Cortex of kidney (tissue), 1 donor: ENCODE measurements at places on chromosomes 13 and 19.

DNA sequence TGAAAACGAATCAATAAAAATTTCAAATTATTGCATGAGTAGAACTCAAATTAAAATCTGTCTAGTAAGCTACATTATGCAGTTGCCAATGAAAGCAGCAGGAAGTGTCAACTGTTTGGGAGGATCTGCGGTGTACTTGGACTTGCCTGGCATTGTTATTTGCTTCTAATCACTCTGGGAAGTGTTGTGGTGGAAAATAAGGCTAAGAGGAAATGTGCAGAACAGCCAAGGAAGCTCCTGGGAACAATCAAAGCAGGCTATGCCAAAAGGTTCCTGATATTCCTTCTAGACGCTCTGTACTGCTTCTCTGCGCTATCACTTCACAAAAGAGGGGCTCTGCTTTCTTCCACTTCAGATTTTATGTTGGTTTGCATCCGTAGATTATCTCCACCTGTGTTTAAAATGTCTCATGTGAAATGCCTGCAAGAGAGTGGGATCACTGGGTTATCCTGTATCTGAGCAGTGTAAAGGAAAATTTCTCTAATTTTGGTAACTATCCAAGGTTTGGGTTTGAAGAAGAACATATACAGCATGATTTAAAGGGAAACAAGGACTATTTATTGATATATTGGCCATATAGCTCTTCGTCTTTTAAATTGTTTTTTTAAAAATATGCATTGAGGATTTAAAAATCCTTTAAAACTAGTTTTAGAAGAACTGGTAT is 182.7 kb upstream of the CSNK1A1L start:
- DNase-seq = no peak

- no peak for DNase-seq
Measured at GRCh38 chr13:109790942-109791605, 4.7 kb upstream of the IRS2 start.

DNA sequence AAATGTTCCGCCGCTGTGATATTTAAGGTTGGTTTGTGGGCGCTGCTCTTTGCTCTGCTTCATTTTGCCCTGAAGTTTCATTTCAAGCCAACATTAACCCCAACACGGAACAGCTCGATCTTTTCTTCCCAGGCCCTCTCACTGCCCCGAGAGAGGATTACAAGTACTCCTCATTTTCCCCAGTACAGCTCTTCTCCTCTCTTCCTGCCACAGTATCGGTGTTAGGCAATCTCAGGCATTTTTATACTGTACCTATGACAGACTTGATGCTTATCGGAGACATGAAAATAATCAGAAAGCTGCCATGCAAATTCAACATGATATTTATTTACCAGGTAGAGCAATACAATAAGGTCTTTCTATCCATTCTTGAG is 1.3 kb upstream of the EDNRB start:
- DNase-seq = no peak

DNA sequence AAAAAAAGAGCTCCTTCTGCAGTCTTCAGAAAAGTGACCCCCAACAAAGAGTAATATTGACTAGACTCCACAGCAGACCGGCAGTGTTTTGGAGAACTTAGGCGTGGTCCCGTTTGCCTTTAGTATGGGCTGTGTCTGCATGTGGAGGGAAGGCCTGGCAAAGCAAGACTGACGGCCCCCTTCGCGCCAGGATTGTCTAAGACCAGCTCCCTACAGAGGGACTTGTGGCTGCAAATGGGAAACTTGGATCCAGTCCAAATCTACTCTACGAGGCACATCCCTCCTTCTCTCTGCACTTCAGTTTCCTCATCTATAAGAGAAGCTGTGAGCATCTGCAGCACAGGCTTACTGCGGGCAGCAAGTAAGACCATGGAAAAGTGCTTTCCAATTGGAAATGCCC is 350.0 kb downstream of the ZNF536 start:
- DNase-seq = no peak

GRCh38 chr13:73429701-73430100 is 370.9 kb downstream of the KLF5 start:
- no peak for DNase-seq

- no peak for DNase-seq
Measured at GRCh38 chr13:32838945-32839344, 177.3 kb upstream of the KL start.

DNA sequence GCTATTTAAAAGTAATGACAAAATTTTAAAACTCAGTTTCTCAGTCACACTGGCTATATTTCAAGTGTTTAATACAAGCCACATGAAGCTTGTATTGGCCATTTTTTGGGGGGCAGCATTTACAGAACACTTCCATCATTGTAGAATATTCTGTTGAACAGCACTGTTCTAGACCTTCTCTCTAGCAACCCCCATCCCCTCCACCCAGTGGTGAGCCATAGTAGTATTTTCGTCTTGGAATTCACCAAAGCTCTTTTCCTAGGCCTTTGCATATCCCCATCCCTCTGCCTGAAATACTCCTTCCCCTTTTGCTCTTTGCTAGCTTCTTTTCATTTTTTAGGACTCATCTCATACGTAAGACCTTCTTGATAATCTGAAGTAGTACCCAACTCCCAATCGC is 99.5 kb downstream of the ZC3H13 start:
- no peak for DNase-seq

GRCh38 chr19:34881982-34882381 is 44.7 kb upstream of the ZNF30 start:
- DNase-seq = no peak

DNA sequence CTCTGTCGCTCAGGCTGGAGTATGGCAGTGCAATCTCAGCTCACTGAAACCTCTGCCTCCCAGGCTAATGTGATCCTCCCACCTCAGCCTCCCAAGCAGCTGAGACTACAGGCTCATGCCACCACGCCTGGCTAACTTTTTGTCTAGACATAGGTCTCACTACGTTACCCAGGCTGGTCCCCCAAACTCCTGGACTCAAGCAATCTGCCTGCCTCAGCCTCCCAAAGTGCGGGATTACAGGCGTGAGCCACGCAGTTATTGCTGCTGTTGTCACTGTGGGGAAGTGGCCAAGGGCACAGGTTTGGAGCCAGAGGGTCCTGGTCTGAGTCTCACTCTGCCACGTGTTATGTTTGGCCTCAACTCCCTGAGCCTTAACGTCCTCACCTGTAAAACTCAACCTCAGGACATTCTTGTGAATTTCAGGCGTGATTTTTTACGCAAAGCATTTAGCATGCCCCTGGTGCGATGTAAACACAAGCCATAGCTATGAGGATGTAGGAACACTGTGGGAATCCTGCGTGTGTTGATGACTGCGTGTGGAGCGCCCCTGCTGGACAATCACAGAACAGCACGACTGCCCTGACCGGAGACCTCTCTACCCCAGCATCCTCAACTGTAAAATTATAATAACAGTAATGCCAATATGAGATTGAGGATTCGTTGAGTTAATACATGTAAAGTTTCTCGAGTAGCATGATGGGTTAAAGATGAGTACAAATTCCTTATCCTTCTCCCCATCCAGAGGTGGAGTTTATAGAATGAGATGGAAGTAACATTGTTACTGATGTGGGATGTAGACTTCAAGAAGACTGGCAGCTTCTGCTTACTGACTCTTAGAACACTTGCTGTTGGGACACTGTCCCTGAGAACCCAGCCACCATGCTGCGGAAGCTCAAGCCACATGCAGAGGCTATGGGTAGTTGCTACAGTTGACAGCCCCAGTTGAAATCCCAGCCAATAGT is 41.8 kb upstream of the PNMA8B start:
- no peak for DNase-seq

- no peak for DNase-seq
Measured at GRCh38 chr19:36646746-36647145, 19.9 kb downstream of the ZNF461 start.

DNA sequence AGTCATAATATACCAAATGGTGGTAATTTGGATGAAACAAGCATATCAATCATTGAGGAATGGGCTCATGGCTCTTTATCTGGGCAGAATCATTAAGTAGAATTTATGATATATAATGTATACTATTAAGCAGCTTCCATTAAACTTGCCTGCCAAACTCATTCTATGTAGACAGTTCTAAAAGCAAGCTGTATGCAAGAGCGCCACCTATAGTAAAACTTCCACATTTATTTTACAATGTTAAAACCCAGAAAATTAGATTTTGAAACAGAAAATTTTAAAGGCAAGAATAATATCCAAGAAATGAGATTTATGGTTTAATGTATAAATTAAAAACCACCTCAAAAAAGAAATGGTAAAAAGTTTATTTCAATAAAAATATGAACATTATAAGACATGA is 161.5 kb downstream of the MZT1 start:
- no peak for DNase-seq

GRCh38 chr19:11541238-11541637 is 2.6 kb downstream of the CNN1 start:
- DNase-seq = no peak

- no peak for DNase-seq
Measured at GRCh38 chr19:53960187-53960586, 2.5 kb upstream of the CACNG8 start.

GRCh38 chr19:18085702-18086457 is 854 bp downstream of the IL12RB1 start:
- no peak for DNase-seq

- no peak for DNase-seq
Measured at GRCh38 chr19:2271234-2272103, 10.5 kb downstream of the PEAK3 start.

GRCh38 chr13:86438034-86438433 is 638.8 kb upstream of the SLITRK6 start:
- DNase-seq = no peak

- DNase-seq = no peak
Measured at GRCh38 chr13:106573868-106574267, 5.9 kb upstream of the ARGLU1 start.

GRCh38 chr13:109699628-109700071 is 86.7 kb downstream of the IRS2 start:
- DNase-seq = no peak

GRCh38 chr13:25840261-25840660 is 211.6 kb downstream of the SHISA2 start:
- DNase-seq = no peak

- no peak for DNase-seq
Measured at GRCh38 chr13:112773601-112774447, 84.0 kb downstream of the ATP11A start.

DNA sequence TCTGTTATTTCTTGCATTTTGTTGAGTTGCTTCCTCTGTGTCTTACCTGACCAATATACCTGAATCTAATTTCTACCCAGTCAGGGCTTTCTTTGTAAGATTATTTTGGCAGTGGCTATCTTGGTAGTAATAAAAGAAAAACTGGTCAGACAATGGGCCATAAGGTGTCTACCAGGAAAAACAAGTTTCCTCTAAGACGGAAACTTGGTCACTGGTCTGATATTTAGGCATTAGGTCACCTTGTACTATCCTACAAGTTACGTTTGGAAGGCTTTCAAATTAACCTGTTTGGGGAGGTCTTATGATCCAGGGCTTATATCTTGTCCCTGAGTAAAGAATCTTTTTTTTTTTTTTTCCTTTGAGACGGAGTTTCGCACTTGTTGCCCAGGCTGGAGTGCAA is 9.2 kb downstream of the ZNF823 start:
- DNase-seq = no peak

GRCh38 chr13:114059946-114060860 is 72.2 kb downstream of the RASA3 start:
- DNase-seq = no peak

GRCh38 chr13:83827338-83827737 is 54.9 kb downstream of the SLITRK1 start:
- DNase-seq = no peak
